ENCODE measurements at places on chromosomes 3 and 15.

DNA sequence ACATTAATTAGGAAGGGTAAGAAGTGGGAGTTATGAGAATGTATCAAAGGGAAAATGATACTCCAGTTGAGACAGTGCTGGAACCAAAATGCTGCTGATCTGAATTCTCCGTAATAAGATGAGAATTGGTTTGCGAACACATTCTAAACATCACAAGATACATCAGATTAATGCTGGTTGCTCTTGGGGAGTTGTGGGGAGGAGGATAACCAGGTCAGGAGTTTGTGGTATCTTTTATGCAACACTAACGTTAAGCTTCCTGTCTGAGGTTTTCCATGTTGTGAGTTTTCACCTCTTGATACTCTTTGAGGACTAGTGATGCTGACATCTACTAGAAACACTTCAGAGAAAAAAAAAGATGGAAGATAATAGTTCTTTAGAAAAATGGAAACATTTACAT, 47.2 kb downstream of the PPARG start:
- no peak for DNase-seq

GRCh38 chr3:176914764-176915163, 282.5 kb downstream of the TBL1XR1 start:
- no peak for DNase-seq

GRCh38 chr3:66014651-66015050, 24.1 kb downstream of the MAGI1 start:
- DNase-seq = no peak

DNA sequence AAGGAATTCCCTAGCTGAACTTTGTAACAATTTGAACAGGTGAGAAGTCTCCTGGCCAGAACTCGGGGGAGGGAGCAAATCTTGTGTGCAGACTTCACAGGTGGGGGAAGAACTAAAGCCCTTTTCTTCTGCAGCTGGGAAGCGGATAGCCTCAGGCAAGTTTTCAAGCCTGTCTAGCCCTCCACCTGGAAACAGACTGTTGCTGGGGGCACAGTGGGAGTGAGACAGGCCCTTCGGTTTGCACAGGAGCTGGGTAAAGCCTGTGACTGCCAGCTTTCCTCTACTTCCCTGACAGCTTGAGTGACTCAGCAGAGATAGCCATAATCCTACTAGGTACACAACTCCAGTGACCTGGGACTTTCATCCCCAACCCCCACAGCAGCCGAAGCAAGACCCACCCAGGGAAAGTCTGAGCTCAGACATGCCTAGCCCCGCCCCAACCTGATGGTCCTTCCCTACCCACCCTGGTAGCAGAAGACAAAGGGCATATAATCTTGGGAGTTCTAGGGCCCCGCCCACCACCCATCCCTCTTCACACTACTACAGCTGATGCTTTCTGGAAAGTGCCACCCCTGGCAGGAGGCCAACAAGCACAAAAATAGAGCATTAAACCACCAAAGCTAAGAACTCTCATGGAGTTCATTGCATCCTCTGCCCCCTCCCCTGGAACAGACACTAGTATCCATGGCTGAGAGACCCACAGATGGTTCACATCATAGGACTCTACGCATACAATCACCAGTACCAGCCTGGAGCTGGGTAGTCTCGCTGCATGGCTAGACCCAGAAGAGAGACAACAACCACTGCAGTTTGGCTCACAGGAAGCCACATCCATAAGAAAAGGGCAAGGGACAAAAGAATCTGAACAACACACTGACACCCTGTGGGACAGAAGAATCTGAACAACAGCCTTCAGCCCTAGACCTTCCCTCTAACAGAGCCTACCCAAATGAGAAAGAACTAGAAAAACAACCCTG, 479.0 kb downstream of the RAP2B start:
- DNase-seq = no peak

- DNase-seq = no peak
Measured at GRCh38 chr3:6022621-6023020, 835.1 kb downstream of the EDEM1 start.

- no peak for DNase-seq
Measured at GRCh38 chr3:172876297-172876696, 125.8 kb downstream of the ECT2 start.

GRCh38 chr3:187783098-187783497, 37.8 kb upstream of the BCL6 start:
- DNase-seq = no peak

DNA sequence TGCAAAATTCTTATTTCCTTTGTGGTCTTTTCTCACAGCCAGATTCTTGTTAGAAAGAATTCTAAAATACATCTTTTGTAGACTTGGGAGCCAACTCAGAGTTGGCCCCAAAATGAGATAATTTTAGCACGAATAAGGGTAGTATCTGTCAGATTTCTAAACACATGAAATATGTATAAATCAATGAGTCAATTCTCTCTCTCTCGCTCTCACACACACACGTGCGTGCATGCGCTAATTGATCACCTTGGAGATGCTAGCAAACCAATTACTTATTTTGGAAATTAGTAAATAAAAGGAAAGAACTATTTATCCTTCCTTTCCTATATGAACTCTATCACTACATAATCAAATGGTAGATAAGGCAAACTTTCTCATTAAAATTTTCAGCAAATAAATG, 32.9 kb upstream of the PIK3R4 start:
- no peak for DNase-seq

DNA sequence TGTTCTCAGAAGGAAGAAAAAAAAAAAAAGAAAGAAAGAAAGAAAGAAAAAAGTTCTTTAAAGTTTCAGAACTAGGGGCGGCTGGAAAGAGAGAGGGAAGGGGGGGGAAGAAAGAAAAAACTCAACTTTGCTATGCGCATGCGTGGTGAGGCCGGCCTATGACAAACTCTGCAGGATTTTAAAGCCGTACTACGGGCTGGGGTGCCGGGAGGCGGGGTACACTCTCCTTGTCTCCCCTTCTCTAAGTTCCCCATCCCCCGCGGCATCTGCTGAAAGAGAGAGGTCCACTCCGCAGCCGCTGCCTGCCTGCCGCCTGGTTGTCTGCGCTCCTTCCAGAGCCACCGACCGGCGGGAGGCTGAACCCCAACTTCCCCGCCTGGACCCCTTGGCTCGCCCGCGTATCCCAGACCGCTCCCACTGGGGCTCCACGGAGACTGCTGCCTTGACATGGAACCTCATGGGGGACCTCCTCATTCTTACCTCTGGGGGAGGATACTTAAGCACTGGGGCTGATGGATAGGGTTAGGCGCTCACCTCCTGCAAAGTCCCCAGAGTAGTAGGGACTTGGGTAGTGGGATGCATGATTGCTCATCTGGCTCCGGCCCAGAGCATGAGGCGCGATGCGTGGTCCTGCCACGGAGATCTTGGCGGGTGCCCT, 1.4 kb upstream of the WNT5A start:
- peak; percentile 56 for DNase-seq

DNA sequence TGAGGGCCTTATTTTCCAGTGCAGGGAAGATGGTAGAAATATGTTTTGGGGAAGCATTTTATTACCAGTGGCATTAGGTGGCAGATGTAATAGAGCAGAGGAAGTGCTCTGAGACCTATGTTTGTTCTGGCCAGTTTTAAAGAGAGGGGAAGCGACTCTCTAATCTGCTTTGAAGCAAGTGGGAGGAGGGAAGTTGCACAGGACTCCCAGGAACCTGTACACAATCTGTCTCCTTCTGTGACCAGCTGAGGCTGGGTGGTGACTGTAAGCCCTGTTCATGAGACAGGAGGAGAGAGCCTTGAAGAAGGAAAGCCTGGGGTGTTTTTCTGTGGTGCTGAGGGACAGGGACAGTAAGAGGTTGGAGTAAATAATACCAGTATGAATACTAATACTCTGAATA, 60.5 kb downstream of the LPP start:
- no peak for DNase-seq

- peak; percentile 70 for DNase-seq
Measured at GRCh38 chr15:40320931-40321371, 2.5 kb upstream of the INAFM2 start.

- DNase-seq = no peak
Measured at GRCh38 chr3:30282154-30282696, 324.2 kb upstream of the TGFBR2 start.

GRCh38 chr3:69740103-69741021, 1.1 kb downstream of the MITF start:
- peak; percentile 15 for DNase-seq

GRCh38 chr3:77319711-77320110, 279.8 kb downstream of the ROBO2 start:
- no peak for DNase-seq

DNA sequence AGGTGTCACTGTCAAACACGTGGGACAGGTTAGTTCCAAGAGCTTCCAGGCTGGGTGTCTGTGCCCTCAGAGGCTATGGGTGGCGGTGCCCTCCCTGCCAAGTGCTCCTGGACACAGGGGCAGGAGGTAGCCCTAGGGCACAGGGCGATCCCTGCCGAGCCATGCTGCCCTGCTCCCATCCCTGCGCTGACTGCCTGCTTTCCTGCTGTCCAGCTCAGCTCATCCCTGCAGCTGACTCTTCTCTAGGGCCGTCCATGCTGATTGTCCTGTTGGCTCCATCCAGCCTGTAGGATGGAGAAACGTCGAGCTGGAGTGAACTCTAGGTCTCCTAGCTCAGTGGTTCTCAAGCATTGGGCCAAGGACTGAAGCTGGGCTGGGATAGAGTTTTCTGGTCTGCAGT, 3.7 kb downstream of the PDIA5 start:
- no peak for DNase-seq

DNA sequence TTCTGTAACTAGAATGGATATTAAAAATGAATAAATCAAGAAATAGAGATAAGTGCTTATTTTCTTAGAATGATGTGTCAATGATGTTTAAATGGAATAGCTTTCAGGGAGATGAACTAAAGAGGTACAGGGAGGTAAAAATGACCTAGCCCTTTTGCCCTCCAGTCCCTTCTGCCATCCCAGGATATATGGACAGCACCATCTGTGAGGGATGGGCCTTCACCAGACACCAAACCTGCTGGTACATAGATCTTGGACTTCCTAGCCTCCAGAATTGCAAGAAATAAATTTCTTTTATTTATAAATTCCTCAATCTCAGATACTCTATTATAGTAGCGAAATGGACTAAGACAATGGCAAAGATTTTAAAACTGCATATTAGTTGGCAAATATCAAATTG, 352.0 kb upstream of the THBS1 start:
- no peak for DNase-seq

- no peak for DNase-seq
Measured at GRCh38 chr3:66106788-66107187, 68.1 kb upstream of the MAGI1 start.

DNA sequence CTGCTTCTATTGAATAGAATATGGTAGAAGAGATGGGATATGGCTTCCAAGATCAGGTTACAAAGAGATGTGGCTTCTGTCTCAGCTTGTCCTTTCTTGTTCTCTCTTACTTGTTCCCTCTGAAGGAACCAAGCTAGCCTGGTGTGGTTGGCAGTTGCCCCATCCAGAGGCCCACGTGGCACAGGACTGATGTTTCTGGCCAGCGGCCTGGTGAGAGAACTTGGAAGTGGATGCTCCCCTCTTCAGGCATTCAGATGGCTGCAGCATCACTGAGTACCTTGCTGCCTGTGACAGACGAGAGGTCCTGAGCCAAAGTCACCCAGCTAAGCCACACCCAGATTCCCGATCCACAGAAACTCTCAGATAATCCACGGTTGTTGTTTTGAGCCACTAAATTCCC, 183.6 kb downstream of the NSMCE3 start:
- no peak for DNase-seq

DNA sequence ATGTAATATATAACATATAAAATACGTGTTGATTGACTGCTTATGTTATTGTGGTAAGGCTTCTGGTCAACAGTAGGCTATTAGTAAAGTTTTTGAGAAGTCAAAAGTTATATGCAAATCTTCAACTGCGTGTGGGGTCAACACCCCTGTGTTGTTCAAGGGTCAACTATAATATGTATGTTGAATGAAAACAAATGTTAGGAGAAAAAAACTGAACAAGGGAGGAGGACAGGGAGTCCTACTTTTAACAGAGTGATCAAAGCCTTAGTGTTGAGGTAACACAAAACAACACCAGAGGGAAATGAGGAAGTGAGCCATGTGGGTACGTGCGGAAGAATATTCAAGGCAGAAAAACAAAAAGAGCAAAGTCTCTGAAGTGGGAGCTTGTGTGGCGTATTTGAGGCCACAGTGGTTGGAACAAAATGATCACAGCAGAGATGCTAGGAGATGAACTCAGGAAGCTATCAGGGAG, 62.5 kb downstream of the SFMBT1 start:
- peak; percentile 86 for DNase-seq

GRCh38 chr3:11287404-11287803, 15.2 kb downstream of the ATG7 start:
- DNase-seq = no peak

GRCh38 chr3:4271834-4272233, 31.3 kb upstream of the SETMAR start:
- DNase-seq = no peak

- DNase-seq = peak; percentile 67
Measured at GRCh38 chr3:196620161-196620604, 19.3 kb upstream of the NRROS start.

GRCh38 chr15:94417501-94418293, 186.3 kb downstream of the MCTP2 start:
- DNase-seq = no peak

DNA sequence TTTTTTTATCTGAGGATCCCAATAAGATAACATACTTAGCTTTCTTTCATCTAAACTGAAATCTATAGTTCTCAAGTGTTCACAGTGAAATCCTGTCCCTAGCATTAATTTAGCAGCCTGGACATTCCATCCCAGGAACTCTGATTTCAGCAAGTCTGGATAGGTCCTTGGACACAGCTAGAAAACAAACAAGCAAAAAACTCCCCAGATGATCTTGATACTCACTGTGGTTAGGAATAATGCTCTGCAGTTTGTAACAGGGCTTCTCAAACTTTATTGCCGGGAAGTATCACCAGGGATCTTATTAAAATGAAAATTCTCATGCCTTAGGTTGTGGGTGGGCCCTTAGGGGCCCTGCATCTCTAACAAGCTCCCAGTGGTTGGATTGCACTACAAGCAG, 24.3 kb downstream of the THBS1 start:
- DNase-seq = no peak

- DNase-seq = peak; percentile 51
Measured at GRCh38 chr15:43186003-43186353, 775 bp downstream of the CCNDBP1 start.

DNA sequence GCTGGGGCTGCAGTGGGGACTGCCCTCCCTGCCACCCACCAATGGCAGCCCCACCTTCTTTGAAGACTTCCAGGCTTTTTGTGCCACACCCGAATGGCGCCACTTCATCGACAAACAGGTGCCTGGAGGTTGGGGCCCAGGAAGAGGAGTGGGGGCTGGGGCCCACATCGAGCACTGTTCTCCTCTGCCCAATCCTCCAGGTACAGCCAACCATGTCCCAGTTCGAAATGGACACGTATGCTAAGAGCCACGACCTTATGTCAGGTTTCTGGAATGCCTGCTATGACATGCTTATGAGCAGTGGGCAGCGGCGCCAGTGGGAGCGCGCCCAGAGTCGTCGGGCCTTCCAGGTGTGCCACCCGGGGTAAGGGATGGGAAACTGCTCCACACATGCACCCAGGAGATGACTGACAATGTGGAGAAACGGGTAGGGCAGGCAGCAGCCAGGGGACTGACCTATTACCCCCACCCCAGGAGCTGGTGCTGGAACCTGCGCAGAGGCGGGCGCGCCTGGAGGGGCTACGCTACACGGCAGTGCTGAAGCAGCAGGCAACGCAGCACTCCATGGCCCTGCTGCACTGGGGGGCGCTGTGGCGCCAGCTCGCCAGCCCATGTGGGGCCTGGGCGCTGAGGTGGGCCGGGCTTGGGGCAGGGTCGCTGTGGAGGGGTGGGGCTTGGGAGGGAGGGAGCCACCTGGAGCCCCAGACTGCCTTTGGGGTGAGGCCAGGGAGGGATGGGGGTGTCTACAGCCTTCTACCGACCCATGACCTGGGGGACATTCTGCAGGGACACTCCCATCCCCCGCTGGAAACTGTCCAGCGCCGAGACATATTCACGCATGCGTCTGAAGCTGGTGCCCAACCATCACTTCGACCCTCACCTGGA, 22.9 kb downstream of the NBEAL2 start:
- peak; percentile 24 for DNase-seq

Measured in activated CD4-positive, alpha-beta T cell treated with anti-CD3 and anti-CD28 coated beads for 36 hours (primary cell).